ENCODE measurements at places on chromosomes 11 and 22.

- DNase-seq = no peak
Measured at GRCh38 chr11:70204466-70204799, 1.3 kb downstream of the FADD start.

GRCh38 chr22:24807284-24807950 is 1.4 kb downstream of the SGSM1 start:
- DNase-seq = no peak

GRCh38 chr11:31617246-31617645 is 107.7 kb downstream of the ELP4 start:
- no peak for DNase-seq

DNA sequence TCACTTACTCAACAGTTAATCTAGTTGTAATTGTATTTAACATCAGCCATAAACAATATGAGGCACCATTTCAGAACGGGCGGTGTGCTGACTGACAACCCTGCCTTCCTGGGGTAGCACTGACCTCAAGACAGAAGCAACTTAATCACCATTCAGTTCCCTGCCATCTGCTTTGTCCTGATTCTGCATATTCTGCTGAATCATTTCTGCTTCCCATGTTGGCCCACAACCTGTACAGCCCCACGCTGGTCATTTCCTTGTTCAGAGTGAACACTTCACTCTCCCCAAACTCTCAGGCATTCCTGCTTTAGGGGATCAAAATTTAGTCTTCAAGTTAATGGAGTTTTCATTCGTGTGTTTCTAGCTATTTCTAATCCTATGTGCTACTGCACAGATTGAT is 132.3 kb upstream of the ZBED5 start:
- DNase-seq = no peak

DNA sequence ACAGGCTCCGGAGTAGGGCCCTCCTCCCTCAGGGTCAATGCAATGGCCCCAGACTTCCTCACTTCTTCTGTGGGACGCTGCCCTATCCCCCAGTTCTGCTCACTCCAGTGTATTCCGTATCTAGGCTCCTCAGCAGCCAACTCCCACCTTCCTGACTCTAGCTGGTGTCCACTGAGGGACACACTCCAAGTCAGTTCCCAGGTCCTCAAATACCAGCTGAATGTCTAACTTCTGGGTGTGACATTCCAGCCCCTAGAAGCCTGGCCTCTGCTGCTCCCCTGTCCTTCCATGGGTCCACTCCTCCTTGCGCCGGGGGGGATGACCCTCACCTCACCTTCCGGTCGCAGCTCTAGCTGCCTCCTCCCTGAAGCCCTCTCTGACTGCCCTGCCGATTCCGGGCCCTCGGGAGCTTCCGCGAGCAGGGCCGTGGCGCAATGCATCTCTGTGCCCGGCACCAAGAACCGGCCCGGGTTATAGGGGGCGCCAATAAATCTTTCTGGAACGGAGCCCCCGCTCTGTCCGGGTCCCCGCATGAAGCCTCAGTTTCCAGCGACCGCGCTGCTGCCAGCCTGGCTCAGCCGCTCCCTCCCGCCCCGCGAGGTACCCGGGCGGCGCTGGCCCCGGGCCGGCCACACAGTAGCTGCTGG is 15.4 kb downstream of the BAD start:
- DNase-seq = peak; percentile 45

- no peak for DNase-seq
Measured at GRCh38 chr11:62842171-62842741, 2.9 kb upstream of the WDR74 start.

- no peak for DNase-seq
Measured at GRCh38 chr11:105078283-105078682, 33.1 kb upstream of the CARD16 start.

DNA sequence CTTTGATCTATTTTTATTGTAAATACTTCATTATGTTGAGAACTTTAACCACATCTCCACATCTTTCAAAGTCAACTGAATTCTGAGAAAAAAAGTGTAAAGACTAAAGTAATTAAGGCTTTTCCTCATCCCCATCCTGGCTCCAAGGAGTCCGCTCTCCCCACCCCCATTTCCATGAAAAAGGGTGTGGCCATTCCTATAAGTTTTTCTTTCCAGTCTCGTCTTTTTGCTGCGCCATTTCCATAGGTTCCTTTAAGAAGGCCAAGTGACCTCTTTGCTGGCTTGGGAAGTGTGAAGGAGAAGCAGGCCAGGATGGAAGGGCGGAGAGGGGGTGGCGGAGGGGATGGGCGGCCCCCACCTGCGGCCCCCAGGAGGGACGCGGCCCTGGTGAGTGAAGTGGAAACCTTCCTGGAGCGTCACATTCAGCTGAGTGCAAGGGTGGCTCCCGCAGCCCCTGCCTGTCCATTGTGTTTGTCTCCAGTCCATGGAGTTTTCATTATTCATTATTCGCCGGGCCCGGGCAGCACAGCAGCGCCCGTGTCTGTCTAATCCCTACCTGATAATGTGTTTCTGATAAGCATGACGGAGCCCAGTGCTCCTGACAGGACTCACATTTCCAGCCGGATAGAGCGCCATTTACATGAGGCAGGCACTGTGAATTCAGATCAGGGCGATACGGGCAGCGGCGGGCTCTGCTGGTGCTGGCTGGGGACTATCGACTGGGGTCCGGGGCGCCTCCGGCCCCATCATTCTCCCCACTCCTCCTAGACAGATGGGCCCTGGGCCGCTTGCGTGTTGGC is 739.8 kb downstream of the OPCML start:
- no peak for DNase-seq

DNA sequence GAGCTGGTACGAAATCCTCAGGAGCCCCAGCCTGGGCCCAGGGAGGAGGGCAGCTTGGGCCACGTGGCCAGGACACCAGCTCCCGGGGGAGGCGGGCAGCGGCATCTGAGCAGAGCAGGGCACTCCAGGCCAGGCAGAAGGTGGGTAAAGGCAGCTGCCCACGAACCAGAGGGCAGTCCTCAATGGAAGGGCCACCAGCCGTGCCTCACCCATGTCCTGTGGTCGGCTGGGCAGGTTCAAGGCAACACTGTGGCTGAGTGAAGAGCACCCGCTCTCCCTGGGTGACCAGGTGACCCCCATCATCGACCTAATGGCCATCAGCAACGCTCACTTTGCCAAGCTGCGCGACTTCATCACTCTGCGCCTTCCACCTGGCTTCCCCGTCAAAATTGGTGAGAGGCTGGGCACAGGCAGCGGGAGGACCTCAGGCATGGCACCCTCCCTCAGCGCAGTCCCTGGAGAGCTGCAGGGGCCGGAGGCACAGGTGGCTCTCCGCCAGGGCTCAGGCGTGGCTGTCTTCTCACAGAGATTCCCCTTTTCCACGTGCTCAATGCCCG is 2.5 kb upstream of the SSH3 start:
- no peak for DNase-seq

- no peak for DNase-seq
Measured at GRCh38 chr11:101061606-101062005, 68.0 kb downstream of the PGR start.

DNA sequence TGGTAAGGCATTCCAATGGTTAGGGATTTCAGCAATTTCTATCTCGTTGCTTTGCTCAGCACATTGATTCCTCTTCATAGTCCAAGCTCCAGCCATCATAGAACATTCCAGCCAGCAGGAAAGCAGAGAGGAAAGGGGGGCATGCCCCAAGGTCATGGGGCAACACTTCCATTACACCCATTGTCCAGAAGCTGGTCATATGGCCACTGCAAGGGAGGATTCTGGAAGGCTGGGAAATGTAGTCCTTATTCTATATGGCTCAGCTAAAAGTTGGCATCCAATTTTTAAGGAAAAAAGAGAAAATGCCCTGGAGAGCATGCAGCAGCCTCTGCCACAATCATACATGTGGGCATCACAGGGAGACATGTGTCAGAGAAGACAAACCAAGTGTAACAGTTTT is 47.1 kb upstream of the RCN1 start:
- no peak for DNase-seq

DNA sequence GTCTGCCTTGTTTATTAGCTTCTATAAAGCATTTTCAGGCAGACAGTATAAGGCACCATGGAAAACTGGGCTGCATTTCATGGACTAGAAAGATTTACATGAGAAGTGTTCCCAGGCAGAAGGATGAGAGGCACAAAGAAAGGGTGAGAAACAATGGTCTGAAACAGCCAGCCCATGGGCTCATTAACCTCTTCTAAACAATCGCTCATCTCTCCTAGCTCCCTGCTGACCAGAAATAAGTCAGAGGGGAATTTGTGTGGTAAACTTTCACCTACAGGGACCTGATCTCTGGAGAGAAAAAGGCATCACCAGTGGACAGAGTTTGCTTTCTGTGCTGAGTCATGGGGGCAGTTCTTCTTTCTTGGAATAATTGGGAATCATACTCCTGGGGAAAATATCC is 51.8 kb upstream of the KIRREL3 start:
- DNase-seq = no peak

GRCh38 chr11:114616516-114616915 is 20.9 kb upstream of the NXPE4 start:
- DNase-seq = no peak

DNA sequence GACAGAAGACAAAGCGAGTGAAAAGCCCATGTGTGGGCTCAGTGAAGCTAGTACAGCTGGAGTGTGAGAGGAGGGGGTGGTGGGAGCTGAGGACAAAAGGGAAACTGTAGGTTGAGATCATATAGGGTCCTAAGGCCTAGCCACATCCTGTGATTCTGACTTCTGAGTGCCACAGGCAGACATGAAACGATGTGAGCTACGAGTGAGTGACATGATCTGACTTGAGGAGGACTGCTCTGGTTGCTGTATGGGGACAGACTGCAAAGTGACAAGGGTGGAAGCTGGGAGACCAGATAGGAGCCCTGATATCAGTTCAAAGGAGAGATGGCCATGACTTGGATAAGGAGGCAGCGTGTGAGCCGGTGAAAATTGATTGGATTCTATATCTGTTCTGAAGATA is 85.4 kb downstream of the MICAL2 start:
- DNase-seq = peak; percentile 65

DNA sequence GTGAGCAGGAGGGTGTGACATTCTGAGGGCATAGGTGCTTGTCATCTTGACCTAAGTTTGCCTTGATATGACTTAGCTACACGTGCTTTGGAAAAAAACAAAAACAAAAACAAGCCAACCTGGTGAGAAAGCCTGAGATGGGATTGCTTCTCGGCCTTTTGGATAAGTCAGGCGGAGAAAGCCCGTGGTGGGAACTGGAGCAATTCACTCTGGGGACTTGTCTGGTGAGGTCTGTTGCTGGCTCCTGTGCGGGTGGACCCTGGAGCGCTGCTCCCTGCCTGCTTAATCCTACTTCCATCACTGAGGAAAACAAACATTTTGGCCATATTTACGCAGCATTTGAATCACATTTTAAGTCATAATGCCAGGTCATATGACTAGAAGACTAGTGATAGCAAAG is 100.3 kb downstream of the SNX19 start:
- DNase-seq = no peak

DNA sequence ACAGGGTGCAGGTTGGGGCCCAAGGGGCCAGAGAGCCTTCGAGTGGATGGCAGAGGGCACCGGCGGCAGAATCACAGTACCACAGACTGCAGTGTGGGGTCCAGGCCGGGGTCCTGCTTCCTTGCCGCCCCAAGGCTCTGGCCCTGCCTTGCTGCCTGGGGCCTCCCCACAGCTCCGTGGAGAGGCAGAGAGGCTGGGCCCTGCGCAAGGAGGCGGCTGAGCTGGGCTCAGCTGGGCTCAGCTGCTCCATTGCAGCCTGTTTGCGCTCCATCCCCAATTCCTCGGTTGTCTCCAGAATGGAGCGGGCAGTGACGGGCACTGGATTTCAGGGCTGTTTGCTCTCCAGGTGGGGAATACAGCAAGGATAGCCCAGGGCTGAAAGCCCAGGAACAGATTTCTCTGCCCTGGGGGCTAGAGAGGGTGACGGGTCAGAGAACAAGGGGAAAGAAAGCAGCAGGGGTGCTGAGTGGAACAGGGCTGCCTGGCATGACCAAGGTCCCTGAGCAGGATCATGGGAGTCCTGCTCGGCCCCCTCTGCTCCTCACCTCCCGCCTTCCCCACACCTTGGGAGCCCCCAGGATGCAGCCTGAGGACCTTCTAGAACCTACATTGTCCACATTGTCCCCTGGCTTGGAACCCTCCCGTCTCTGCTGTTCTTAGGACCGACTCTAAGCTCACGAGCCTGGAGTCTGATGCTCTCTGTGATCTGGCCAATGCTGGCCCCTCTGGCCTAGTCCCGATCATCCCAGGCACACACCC is 18.9 kb downstream of the MRGPRG start:
- no peak for DNase-seq

GRCh38 chr11:45328726-45329125 is 42.6 kb upstream of the SYT13 start:
- DNase-seq = no peak

DNA sequence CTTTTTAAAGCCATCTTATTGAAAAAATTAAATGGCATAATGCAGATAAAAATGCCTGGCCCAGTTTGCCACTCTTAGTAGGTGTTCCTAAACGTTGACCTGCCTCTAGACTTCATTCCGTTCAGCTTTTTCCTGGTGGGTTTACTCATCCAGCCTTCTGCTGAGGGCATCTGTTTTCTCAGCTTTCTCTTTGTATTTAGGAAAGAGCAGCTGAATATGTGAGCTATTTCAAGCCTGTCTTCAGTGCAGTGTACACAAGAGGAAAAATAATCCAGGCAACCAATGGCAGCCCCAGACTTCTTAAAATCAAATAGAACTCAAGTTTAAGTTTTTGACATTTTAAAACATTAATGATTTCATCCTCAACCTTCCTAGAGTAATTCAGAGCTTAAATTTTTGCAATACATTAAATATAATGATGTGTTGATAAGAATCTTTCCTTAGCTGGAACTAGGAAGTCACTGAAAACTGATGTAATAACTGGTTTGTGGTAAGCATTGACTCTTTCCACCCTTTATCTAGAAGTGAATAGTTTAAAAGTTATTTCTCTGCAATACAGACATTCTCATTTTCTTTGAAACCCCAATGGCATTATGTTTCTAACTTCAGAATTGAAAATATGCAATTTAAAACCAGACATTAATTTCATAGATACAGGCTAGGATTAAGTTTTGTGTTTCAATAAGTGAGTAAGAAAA is 165.4 kb downstream of the AASDHPPT start:
- DNase-seq = no peak

DNA sequence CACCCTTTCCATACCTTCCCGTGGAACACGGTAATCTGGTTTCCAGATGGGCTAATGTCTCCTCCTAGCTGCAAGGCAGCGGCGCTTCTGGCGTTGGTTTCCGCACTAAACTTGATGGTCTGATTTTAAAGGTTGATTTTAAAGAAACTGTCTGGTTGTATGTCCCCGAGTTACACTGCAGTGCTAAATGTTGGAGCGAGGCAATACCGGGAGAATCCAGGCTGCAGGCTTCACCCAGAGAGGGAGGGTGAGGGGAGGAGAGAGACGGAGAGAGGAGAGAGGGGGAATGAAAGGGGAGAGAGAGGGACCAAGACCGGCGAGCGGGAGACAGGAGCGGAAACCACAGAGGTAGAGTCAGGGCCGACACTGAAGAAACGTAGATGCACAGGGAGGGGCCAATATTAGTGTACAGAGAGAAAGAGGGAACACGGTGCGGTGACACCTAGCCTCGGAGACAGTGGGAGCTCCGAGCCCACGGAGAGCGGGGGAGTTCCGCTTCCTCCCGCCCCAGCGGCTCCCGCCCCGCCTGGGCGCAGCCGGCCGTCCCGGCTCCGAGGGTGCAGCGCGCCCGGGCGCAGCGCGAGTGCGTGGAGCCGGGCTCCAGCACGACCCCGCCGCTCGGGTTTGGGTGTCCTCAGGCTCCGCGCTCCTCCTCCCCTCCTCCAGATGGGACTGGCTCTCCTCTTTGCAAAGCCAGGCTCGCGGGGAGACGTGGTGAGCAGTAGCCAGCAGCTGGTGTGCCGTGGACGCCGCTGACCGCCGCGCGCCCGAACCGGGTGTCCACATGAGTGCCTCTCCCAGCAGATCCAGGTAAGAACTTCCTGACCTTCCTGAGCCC is 71.9 kb upstream of the GRAMD1B start:
- no peak for DNase-seq

GRCh38 chr11:78851878-78852586 is 277.4 kb upstream of the NARS2 start:
- DNase-seq = no peak
